ENCODE measurements at places on chromosomes 5 and 9. TPM values are rescaled to one million over a fixed set of nuclear protein-coding genes. Genes with fewer than 3 reads are reported as not detected.

Gene PCDHGA11
- total RNA-seq = 4.2 TPM

Gene SPATA31C1
- total RNA-seq = not detected

Gene NSG2
- 0.81 TPM for total RNA-seq

Gene TNFSF15
- total RNA-seq = 2.2 TPM

Gene RNF208
- 16.8 TPM for total RNA-seq

Gene IL13
- not detected for total RNA-seq

Gene SPINK7
- not detected for total RNA-seq

Gene PTGS1
- 24.1 TPM for total RNA-seq

Gene MATR3
- total RNA-seq = 161 TPM

Gene SLC6A3
- total RNA-seq = 0.23 TPM

Gene NR4A3
- total RNA-seq = 7.5 TPM

Gene RIGI
- total RNA-seq = 9.4 TPM

Gene LCN15
- not detected for total RNA-seq

- no peak for DNase-seq
Observed at GRCh38 chr9:120775859-120776258, 17.4 kb downstream of the FBXW2 start.

- no peak for DNase-seq
Observed at GRCh38 chr9:127360829-127361228, 36.1 kb upstream of the SLC2A8 start.

DNA sequence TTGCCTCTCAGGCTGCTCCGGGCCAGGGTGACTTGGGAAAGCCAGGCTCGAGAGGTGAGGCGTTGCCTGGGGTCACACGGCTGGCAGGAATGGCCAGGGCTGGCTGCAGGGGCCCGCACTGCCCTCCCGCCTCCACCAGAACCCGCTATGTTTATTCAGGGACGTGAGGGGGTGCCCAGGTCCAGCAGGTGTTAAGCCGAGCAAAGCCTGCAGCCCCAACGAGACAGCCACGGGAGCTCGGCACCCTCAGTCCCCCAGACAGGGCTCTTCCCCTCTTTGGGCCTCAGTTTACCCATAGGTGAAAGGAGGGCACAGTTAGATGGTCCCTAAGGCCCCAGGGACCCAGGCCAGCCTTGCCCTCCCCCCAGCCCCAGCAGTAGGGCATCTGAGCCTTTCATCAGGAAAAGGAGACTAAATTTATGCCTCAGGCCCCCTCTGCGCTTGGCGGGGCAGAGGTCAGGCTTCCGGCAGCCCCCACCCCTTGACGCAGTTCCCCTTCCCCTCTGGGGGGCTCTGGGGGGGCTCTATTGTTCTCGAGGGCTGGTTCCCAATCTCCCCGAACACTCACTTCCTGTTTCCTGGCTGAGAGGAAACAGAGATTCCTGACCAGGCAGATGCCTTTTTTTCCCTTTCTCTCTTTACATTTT lies 7.1 kb upstream of the EGFL7 start:
- no peak for DNase-seq

GRCh38 chr5:132422720-132423437 lies 53.4 kb downstream of the SLC22A5 start:
- peak; percentile 78 for DNase-seq

DNA sequence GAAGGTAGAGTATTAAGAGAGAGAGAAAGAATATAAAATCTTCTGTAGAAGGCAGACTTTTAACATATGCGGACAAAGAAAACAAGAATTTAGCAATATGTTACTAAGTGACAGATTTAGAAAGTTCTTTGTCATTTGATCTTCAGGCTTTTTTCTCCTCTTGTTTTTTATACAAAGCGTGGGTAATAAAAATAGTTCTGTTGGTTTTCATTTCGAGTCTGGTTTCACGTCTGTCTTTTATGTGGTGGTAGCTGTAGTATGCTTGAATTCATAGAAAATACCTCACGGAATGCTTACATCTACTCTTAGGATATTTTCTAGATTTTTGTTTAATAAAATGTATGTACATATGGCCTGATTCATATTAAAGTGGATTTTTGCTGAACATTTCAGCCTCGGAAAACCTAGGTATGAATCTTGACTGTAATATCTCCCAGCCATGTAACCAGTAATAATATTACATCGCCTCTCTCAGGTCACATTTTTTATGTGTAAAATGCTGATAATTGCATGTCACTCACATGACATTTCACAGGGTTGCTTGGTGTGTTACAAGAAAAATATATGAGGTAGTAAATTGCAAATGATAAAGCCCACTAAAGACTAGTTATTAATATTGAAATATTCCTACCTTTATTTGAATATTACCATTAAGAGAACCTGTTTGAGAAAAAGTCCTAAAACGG lies 72.5 kb upstream of the TAF11L2 start:
- DNase-seq = no peak

DNA sequence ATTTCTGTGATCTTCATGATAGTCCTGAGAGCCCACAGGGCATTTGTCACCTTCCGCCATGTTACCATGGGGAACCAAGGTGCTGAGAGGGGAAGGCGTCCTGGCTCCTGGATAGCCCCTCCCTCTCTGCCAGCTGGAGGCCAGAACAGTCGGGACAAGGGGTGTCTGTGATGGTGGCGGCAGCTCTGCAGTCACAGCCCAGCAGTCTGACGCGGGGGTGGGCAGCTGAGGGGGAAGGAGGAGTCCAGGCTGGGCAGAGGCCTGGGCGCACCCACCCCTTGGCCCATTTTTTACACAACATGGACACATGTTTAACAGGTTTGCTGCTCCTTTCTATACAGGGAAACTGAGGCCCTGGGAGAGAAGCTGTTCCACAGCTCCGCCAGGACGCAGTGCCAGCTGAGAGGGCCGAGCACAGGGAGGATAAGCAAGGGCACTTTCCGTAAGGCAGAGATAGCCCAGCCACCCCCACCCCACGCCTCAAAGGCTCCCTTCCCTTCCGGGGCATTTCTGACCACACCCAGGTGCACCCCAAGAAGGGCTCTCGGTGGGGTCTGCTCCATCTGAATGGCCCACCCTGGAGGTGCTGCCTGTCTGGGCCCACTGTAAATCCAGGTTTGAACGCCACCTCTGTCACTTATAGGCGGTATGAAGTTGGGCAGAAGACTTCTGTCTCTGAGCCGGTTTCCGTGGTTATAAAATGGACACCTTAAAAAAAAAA lies 17.1 kb downstream of the LRRC8A start:
- no peak for DNase-seq

DNA sequence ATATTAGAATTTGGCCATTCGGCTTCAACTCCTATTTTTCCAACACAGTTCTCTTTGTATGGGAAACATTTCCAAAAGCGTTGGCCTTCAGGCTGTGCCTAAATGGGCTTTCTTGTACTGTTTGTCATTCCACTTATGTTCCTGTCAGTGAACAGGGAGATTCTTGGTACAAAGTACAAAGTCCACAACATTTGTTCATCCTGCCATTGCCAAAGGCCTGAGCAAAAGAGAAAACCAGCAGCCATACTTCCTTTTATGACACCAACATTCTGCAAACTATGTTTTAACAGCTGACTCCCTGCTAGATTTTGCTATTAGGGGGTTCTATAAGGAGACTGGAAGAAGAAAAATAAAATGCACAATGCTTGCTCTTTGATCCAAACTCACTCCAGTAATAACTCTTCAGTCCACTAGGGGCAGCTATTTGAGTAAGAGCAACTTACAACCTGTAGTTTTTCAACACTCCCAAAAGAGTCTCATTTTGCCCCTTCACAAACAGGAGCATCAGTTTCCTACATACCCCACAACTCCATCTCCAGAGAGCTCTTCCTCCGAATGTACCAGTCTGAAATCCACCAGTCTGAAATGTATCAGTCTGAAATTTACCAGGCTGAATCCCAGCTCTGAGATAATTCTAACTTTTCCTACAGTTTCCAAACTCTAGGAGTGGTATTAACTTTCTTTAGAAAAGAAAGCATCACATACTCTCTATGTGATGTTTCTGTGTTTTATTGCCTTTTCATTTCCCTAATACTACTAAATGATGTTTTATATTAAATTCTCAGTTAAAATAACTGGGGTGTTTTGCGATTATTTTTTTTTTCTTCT lies 693.8 kb downstream of the DNAH5 start:
- DNase-seq = peak; percentile 19

- no peak for DNase-seq
Observed at GRCh38 chr5:72153551-72153950, 46.3 kb downstream of the MAP1B start.

- DNase-seq = no peak
Observed at GRCh38 chr5:72667708-72668107, 148.8 kb upstream of the TNPO1 start.

- DNase-seq = no peak
Observed at GRCh38 chr5:108345541-108346171, 36.2 kb downstream of the FBXL17 start.

- no peak for DNase-seq
Observed at GRCh38 chr9:563200-563599, 278.3 kb upstream of the DMRT1 start.

DNA sequence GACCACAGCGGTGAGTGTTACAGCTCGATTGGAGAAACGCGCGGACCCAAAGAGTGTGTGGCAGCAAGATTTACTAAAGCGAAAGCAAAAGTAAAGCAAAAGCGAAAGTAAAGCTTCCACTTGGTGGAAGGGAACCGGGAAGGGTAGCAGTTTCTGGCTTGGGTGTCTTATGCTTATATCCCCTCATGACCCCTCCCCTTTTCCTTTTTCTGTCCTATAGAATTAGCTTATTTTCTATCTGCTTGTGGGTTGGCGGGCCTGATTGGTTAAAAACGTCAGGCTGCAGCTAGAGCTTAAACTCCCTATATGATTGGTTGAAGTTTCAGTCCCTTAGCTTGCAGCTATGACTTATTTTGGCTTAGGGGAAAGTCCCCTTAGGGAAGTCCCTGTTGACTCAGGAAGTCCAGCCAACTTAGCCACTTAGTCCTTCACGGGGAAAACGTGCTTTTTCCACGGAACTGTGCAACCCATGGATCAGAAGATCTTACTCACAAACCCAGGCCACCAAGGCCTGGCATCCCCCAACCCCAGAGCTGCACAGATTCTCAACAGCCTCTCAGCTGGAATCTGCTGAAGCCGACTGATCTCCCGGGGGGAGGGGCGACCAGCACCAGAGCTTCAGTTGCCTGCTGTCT lies 114.2 kb upstream of the ADAMTS16 start:
- no peak for DNase-seq

GRCh38 chr5:145825751-145826180 lies 9.4 kb downstream of the PRELID2 start:
- no peak for DNase-seq

GRCh38 chr9:93436655-93437407 lies 14.7 kb upstream of the FAM120A start:
- DNase-seq = no peak

DNA sequence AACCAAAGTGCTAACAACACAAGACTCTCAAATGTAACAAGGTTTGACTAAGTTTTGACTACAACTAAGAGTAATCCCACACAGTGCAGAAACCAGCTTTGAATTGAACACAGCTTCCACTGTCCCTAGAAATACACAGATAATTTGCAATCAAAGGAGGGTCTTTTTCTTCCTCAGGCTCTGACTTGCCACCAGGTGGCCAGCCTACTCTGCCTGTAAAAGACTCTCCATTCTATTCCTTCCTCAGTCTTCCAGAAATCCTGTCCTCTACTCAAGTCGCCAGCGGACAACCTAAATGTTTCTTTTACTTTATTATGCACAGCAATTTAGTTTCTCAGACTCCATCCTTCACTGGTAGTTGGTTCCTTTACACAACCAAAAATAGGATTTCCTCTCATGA lies 32.2 kb upstream of the MCTP1 start:
- DNase-seq = no peak

GRCh38 chr9:78121488-78121887 lies 89.9 kb upstream of the GNAQ start:
- DNase-seq = peak; percentile 51

DNA sequence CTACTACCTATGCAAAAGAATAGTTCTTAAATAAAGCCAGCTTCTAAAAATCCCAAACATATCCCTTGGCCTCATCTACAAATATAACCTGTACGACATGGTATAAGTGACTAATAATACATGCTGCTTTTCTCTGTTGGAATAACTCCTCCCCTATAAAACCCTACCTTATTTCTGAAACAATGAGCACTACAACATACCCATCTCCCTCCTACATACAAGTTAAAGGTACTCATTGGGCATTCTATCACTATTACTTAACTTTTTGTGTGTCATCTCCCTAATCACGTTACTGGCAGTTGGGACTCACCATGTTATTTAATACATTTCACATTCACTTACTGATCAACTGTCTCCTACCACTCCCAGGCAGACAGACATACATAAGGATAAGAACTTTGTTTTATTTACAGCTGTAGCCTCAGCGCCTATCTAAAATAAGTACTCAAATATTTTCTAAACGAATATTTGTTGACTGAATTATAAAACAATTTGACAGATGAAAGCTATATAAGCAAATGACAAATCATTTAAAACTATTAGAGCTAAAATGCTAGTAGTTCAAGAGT lies 4.1 kb downstream of the CLK4 start:
- DNase-seq = no peak

GRCh38 chr5:89064054-89064453 lies 181.1 kb upstream of the MEF2C start:
- no peak for DNase-seq
